ENCODE measurements at places on chromosomes 5 and 9. TPM values are rescaled to one million over a fixed set of nuclear protein-coding genes. Genes with fewer than 3 reads are reported as not detected.

- peaks cover 4% of the 10 kb centered on the region for H3K4me1 ChIP-seq
- no peaks in the 10 kb centered on the region for H3K27me3 ChIP-seq
- DNase-seq = no peak
- H3K27ac ChIP-seq = no peak overlapping the region
- H3K36me3 ChIP-seq = no peaks in the 10 kb centered on the region
Measured at GRCh38 chr5:141608557-141608956, 10.2 kb downstream of the DIAPH1 start.

DNA sequence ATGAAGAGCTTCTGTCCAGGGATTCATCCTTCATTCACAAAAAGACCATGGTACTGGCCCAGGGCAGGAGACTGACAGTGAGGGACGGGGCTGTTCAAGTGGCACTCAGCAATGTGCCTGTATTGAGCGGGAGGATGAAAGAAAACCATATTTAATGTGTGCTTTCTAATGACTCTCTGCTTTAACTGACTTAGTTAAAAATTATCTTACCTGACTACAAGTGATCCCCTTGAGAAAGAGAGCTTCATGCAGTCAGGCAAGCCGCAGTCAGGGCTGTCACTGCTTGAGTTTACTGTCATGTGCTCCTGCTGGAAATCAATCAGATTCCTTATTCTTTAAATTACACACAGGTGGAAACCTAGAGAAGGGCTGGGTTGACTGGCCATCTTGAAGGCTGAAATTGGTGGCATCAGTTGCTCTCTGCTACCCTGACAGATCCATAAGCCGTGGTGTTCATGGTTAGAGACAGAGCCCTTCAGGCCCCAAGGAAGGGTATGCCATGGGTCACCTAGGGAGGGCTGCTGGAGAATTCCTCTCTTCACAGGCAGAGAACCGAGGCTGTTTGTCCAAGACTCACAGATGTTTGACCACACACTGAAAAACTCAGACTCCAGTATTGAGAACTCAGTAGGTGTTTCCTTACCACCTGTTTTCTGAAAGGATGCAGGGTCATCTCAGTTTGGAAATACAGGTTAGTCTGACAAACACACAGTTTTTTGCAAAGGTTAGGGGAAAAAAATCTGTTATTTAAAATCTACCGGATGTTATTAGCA, 70.9 kb downstream of the TRIO start:
- H3K27ac ChIP-seq = peak overlapping the region; percentile 65
- no peak for DNase-seq
- H3K27me3 ChIP-seq = no peaks in the 10 kb centered on the region
- peaks cover 9% of the 10 kb centered on the region for H3K36me3 ChIP-seq
- peaks cover 54% of the 10 kb centered on the region for H3K4me1 ChIP-seq

DNA sequence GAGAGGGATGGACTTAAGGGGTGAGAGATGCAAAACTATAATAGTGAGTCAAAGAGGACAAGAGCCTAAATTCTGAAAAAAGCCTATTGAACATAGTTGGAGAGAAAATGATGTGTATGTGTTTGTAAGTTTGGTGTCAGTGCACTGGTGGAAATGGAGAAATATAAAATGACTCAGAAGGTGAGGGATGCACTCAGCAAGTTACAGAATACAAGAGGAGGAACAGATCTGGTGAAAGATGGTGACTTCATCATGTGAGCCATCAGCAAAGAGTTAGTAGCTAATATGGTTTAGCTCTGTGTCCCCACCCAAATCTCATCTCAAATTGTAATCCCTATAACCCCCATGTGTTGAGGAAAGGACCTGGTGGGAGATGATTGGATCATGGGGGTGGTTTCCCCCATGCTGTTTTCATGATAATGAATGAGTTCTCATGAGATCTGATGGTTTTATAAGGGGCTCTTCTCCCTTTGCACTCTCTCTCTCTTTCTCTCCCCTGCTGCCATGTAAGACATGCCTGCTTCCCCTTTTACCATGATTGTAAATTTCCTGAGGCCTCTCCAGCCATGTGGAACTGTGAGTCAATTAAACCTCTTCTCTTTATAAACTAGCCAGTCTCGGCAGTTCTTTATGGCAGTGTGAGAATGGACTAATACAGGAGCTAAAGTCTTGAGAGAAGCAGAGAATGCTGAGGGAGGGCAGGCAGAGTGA, 30.4 kb upstream of the FYB1 start:
- H3K4me1 ChIP-seq = no peaks in the 10 kb centered on the region
- no peaks in the 10 kb centered on the region for H3K27me3 ChIP-seq
- H3K4me3 ChIP-seq = no peak overlapping the region

IFNB1 gene
- not detected for total RNA-seq

DNA sequence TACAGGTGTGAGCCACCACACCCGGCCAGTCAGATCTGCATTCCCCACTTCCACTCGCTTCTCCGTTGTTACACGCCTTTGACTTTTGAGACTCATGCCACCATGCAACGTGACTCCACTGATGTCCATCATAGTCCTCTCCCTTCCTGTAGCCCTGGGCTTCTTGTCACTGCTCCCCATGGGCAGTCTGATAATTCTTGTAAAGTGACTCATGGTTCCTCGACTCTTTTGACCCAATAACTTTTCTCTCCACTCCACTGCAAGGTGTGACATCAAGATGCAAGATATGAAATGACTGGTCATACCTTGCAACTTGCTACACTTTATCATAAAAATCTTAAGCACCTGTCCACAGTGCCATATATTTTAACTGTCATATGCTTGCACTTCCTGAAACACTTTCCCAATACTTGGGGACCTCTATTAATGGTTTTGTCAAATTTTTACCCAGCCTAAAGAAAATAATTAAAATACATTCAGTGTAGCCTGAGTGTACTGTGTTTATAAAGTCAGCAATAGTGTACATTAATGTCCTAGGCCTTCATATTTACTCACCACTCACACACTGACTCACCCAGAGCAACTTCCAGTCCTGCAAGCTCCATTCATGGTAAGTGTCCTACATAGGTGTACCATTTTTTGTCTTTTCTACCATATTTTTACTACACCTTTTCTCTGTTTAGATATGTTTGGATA, 18.6 kb upstream of the ANKRD18A start:
- no peak for DNase-seq
- H3K4me3 ChIP-seq = no peak overlapping the region
- H3K27me3 ChIP-seq = no peaks in the 10 kb centered on the region
- no peak overlapping the region for H3K27ac ChIP-seq
- no peaks in the 10 kb centered on the region for H3K36me3 ChIP-seq

PCDHA4 gene
- total RNA-seq = under 0.01 TPM

- DNase-seq = no peak
- no peaks in the 10 kb centered on the region for H3K36me3 ChIP-seq
- no peak overlapping the region for H3K4me3 ChIP-seq
- peaks cover 6% of the 10 kb centered on the region for H3K4me1 ChIP-seq
- no peaks in the 10 kb centered on the region for H3K27me3 ChIP-seq
Measured at GRCh38 chr5:61050292-61050691, 105.3 kb downstream of the NDUFAF2 start.

GRM6 gene
- not detected for total RNA-seq

DNA sequence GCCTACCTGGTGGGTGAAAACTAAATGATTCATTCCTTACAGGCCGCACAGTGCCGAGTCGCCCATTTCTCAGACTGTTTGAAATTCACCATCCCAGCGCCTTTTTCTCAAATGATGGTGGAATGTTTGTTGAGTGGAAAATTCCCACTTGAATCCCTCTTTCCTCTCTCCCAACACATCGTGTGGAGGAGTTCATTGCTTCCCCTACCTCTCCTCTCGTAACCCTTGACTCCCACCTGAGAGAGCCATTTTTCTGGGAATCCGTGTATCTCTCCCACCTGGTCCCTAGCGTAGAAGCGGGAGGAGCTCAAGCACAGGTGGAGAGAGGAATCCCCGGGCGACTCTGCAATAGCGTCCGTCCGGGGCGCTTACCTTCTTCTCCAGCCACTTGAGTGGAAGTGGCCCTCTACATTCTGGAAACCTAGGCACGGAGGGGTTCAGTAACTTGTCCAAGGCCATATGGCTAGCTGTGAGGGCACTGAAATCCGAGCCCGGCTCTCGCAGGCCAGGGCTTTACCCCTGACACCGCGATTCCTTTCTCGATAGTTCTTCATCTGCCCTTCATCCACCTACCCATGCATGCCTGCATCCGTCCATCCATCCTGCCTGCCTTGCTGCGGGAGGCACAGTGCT, 683 bp downstream of the OSMR start:
- peak overlapping the region; percentile 93 for H3K4me3 ChIP-seq
- peak; percentile 25 for DNase-seq
- H3K36me3 ChIP-seq = peaks cover 16% of the 10 kb centered on the region

ANKRD55 gene
- total RNA-seq = not detected

- no peaks in the 10 kb centered on the region for H3K36me3 ChIP-seq
- H3K4me3 ChIP-seq = no peak overlapping the region
- H3K27me3 ChIP-seq = peaks cover 4% of the 10 kb centered on the region
- H3K27ac ChIP-seq = no peak overlapping the region
- DNase-seq = no peak
Measured at GRCh38 chr5:86999951-87000350, 267.7 kb upstream of the RASA1 start.

GRCh38 chr9:95092262-95093072, 225.0 kb downstream of the FANCC start:
- no peak overlapping the region for H3K27ac ChIP-seq
- H3K4me3 ChIP-seq = no peak overlapping the region
- H3K36me3 ChIP-seq = peaks cover 32% of the 10 kb centered on the region
- peaks cover 25% of the 10 kb centered on the region for H3K4me1 ChIP-seq
- no peaks in the 10 kb centered on the region for H3K27me3 ChIP-seq

FBLL1 gene
- 0.18 TPM for total RNA-seq

DNA sequence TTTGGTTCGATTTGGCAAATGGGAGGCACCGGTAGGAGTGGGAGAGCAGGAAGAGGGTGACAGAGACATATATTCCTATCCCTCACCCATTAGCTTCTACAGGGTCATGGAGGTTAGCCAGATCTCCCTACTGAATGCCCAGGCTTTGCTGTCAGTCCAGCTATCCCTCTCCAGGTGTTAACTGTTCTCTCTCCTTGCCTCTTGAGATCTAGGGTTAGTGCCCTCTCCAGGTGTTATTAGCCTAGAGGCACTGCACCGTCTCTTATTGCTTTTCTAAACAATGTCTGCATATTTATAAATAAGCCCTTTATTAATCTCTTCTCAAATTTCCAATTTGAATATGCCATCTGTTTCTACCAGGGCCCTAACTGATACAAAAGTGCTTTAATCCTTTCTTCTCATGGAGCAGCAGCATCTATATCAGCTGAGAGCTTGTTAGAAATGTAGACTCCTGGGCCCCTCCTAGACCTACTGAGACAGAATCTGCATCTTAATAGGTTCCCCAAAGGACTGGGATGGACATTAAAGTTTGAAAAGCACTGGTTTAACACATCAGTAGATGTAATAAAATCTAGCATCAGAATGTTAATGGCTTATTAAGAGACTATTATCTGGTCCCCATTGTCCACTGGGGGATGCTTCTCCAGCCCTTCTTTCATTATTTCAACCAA, 322.5 kb upstream of the SLC24A2 start:
- DNase-seq = no peak
- H3K36me3 ChIP-seq = no peaks in the 10 kb centered on the region
- no peaks in the 10 kb centered on the region for H3K27me3 ChIP-seq
- no peaks in the 10 kb centered on the region for H3K4me1 ChIP-seq
- no peak overlapping the region for H3K4me3 ChIP-seq
- no peak overlapping the region for H3K27ac ChIP-seq

SYK gene
- total RNA-seq = not detected

- peak; percentile 35 for DNase-seq
- peaks cover 4% of the 10 kb centered on the region for H3K36me3 ChIP-seq
- peaks cover 9% of the 10 kb centered on the region for H3K4me1 ChIP-seq
- no peak overlapping the region for H3K27ac ChIP-seq
- H3K27me3 ChIP-seq = no peaks in the 10 kb centered on the region
Measured at GRCh38 chr5:10235350-10235749, 14.3 kb downstream of the ATPSCKMT start.

DNA sequence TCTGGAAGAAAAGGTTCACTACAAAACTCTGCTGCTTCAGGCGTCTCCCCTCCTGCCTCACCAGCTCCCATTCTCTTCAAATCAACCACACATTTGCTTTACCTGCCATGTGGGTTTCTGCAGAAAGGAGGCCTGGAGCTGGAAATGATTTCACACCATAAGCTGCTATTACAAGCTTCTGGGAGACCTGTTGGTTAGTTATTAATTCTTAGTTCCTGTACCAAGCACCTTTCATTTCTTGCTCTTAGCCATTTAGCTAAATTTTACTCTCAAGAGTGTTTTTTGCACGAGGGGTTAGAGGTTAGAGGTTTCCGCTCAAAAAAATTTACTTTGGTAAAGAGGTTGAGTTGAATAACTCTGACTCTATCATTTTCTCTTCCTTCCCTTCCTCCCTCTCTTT, 70.3 kb downstream of the MAP1B start:
- no peak for DNase-seq
- no peak overlapping the region for H3K27ac ChIP-seq
- peaks cover 17% of the 10 kb centered on the region for H3K36me3 ChIP-seq
- peaks cover 17% of the 10 kb centered on the region for H3K4me1 ChIP-seq
- H3K4me3 ChIP-seq = no peak overlapping the region
- H3K27me3 ChIP-seq = no peaks in the 10 kb centered on the region

- no peak overlapping the region for H3K4me3 ChIP-seq
- no peak overlapping the region for H3K27ac ChIP-seq
- DNase-seq = no peak
- H3K36me3 ChIP-seq = no peaks in the 10 kb centered on the region
Measured at GRCh38 chr9:18073002-18073401, 401.0 kb upstream of the ADAMTSL1 start.

GRCh38 chr9:91266448-91266847, 95.3 kb downstream of the AUH start:
- H3K4me1 ChIP-seq = peaks cover 2% of the 10 kb centered on the region
- H3K27ac ChIP-seq = no peak overlapping the region
- no peaks in the 10 kb centered on the region for H3K36me3 ChIP-seq
- no peak for DNase-seq
- H3K27me3 ChIP-seq = no peaks in the 10 kb centered on the region

DNA sequence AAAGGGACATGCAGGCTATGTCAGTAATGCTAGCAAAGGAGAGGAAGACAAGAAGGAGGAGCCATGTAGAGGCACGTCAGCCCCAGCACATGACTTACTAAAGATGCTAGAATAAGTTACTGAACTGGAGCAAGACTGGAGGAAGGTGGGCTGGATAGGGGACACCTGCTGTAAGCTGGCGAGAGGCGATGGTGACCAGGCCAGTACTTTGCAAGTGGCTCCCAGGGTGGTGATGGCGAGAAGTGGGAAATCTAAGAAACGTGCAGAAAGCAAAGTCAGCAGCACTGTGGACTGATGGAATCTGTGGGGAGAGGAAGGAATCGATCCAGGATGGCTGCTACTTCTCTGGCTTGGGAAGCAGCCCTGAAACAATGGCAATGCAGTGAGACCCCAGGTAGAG, 617.1 kb upstream of the ADAMTS16 start:
- no peak overlapping the region for H3K27ac ChIP-seq
- no peak overlapping the region for H3K4me3 ChIP-seq
- no peaks in the 10 kb centered on the region for H3K36me3 ChIP-seq
- H3K27me3 ChIP-seq = no peaks in the 10 kb centered on the region
- DNase-seq = no peak

- no peak for DNase-seq
- H3K4me3 ChIP-seq = no peak overlapping the region
- H3K27me3 ChIP-seq = peaks cover 16% of the 10 kb centered on the region
- no peaks in the 10 kb centered on the region for H3K36me3 ChIP-seq
Measured at GRCh38 chr9:96079779-96080178, 204.3 kb downstream of the ERCC6L2 start.

- peaks cover 46% of the 10 kb centered on the region for H3K36me3 ChIP-seq
- no peak for DNase-seq
Measured at GRCh38 chr9:137829260-137829996, 48.2 kb upstream of the CACNA1B start.
